Activated CD4-positive, CD25-positive, alpha-beta regulatory T cell (primary cell): ENCODE measurements at places on chromosomes 1 and 21.

- DNase-seq, result no peak
Measured at GRCh38 chr1:198833706-198834503, 195.1 kb downstream of the PTPRC start.

GRCh38 chr21:36504067-36505058 lies 24.4 kb upstream of the CLDN14 start:
- DNase-seq, result no peak

- no peak for DNase-seq
Measured at GRCh38 chr1:194062962-194063361, 876.5 kb upstream of the B3GALT2 start.

DNA sequence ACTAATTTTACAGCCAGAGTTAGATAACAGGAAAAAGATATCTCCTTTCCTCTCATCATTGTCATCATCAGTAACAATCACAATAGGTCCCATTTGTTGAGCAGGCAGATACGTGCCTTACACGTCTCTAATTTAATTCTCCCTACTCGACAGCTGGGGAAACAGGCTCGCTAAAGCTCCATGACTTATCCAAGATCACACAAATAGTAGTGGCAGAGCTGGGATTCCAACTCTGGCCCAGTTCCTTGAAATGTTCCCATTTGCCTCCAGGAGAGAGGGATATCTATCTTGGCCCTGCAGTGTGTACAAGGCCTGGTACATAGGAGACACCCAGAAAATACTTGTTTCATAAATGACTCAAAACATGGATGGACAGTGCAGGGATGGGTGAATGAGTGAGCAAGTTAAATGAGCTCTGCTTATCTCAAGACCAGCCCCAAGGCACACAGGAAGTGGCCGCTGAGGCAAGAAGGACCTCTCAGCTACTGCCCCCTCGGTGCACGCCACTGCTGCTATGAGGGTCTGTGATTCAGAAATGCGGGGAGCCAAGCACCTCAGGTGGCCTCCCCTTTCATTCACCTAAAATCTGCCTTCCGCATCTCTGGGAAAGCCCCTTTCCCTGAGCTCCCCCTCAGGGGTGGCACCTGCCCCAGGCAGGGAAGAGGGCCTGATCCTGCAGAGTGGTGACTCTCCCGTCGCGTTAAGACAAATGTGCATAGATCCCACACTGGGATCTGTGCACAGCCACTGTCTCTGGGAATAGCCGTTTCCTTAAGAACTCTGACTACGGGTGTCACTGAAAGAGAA lies 3.6 kb downstream of the KCNN3 start:
- no peak for DNase-seq

- peak; percentile 64 for DNase-seq
Measured at GRCh38 chr1:152052606-152053005, 15.8 kb upstream of the S100A11 start.

DNA sequence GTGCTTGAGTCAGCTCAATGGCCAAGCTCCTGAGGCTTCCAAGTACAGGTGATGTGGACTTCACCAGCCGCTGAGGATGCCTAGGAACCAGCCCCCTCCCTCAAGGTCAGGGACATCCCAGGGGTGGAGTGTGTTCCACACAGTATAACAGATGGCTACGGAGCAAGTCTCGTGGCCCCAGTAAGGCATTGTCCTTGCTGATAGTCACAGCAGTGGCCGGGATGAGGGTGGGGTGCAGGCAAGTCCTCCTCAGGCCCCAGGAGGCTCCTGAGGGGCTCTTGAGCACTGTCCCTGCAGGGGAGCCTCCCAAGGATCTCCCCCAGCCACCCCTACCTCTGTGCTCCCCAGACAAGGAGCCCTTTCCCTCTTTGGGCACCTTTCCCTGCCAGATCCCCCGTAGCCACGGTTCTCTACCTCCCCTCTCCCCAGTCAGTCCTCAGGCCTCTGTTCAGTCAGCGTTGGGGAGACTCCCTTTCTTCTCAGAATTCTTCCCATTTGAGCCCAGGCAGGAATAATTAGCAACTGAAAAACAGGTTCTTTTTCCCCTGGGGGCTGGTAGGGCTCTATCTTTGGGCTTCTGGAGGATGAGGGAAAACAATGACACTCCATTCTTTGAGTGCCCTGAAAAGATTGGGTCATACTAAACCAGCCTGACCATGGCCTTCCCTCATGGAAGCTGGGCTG lies 7.1 kb upstream of the THEM5 start:
- no peak for DNase-seq

- no peak for DNase-seq
Measured at GRCh38 chr21:44253832-44254710, 7.6 kb downstream of the DNMT3L start.

GRCh38 chr1:7026169-7026568 lies 240.9 kb downstream of the CAMTA1 start:
- DNase-seq, result no peak

DNA sequence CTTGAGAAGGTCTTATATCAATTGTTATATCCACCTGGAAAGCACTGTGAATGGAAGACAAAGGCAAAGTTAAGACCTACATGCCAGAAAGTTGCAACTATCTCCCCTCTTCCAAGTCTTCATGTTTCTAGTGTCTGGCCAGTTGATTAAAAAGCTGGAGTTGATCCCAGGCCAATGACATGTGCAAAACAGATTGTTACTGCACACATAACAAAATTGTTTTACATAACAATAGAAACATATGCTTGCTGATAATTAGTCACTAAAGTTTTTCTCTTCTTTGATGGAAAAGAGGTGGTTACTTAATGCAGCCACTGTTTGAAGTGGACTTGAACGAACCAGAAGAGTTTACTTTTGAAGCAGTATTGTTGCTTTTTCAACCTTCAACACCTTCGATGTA lies 158.2 kb downstream of the TGFBR3 start:
- no peak for DNase-seq

DNA sequence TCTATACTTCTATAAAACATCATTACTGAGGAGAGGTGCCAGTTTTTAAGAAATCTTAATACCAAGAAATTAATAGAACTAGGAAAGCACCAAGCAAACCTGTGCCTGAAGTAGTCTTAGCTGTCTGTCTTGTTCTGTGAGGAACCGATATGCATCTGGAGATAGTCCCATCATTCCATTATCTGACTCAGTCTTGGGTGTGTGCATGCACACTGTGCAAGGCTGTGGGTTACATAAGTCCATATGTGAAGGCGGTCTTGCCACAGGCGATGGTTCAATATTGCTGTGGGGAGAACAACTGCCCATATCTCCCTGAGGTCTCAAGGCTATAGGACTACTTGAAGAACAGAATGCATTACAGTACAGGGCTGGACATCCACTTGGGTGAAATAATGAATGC lies 33.8 kb downstream of the STIL start:
- DNase-seq, result no peak

DNA sequence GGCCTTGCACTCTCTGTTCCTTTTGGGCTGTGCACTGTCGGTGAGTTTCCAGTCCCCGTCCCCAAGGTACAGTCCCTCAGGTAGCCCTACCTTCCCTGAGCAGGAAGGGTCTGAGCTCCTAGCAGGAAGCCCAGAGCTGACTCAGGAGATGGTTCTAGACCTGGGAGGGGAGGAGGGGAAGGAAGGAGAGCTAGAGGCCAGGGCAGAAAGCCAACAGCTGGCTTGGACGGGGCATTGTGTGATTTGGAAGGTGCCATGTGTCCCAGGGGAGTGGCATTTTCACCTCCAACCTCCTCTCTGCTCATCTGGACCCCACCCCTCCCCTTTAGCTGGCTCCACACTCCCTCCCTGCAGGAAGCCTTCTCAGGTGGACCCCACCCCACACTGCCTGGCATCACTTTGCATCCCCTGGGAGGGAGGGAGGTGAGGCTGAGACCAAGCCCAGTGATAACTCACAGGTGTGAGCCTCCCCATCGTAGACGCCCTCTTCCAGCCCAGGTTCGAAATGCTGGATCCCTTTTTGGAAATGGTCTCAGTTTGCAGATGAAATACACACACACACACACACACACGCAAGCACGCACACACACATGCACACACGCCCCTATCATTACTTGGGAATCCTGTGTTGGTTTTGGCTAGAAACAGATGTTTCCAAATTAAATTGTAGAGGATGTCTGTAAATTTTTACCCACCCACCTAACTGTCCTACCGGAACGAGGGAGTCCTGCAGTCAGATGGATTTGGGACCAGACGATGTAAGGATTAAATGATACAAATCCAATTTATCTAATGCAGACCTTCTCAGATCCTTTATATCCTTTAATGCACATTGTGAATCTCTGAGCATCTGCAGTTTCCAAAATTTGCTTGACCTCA lies 19.7 kb upstream of the IFNLR1 start:
- no peak for DNase-seq

GRCh38 chr1:2186901-2187300 lies 7.7 kb downstream of the FAAP20 start:
- DNase-seq, result no peak

GRCh38 chr21:45267390-45267760 lies 20.3 kb downstream of the POFUT2 start:
- DNase-seq, result no peak

GRCh38 chr1:151711044-151711800 lies 5.4 kb downstream of the CELF3 start:
- DNase-seq, result no peak

DNA sequence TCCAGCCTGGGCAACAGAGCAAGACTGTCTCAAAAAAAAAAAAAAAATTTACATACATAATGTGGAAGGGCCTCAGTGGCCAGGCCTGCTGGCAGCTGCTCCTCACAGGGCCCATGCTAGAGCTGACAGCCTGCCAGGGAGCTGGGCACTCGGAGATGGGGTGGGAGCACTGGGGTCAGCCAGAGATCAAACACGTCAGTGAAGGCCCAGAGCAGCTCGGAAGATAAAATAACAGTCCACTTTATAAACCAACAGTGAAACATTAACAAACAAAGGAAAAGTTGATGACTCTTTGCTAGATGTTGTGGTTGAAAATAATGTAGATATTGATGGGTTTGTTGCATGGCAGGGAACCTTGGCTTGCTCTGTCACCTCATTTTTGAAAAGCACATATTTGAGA lies 42.7 kb downstream of the ATP5PF start:
- no peak for DNase-seq

GRCh38 chr1:33640114-33640660 lies 167.7 kb downstream of the ZSCAN20 start:
- no peak for DNase-seq

DNA sequence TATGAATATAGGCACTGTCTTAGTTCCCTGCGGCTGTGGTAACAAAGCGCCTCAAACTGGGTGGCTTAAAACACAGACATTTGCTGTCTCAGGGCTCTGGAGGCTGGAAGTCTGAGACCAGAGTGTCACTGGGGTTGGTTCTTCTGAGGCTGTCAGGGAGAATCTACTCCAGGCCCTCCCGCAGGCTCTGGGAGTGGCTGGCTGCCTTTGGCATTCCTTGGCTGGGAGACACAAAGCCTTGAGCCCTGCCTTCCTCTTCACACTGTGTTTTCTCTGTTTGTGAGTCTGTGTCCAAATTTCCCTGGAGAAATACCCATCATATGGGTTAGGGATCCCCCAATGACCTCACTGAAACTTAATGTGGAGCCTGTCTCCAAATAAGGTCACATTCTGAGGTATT lies 38.5 kb downstream of the B3GALT5 start:
- DNase-seq, result no peak

DNA sequence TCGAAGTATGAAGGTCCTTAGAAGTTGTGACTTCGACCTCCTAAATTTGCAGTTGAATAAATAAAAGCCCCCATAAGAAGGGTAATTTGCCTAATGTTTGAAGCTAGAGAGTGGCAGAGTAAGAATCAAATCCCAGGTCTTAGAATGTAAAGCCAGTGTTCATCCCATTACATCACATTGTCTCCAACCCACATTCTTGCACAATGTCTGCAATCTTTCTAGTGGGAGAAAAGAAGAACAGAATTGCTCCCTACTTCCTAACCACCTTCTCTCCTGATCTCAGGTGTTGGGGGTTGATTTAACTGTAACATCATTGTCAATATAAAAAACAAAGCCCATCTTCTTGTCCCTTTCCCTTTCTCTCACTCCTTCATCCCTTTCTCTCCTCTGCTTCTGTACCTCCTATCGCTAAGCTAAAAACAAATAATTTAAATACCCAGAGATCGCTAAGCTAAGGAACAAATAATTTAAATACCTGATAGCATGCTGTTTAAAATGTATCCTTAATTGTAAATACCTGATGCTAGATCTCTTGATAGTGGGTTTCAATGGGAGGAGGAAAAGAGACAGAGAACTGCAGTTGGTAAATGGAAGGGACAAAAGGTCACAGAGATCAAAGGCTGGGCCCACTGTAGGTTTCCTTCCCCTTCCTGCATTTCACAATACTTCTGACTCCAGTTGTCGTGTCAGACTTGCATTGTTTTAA lies 32.1 kb upstream of the CCDC190 start:
- DNase-seq, result no peak

GRCh38 chr21:32257962-32258785 lies 20.7 kb downstream of the MIS18A start:
- no peak for DNase-seq

DNA sequence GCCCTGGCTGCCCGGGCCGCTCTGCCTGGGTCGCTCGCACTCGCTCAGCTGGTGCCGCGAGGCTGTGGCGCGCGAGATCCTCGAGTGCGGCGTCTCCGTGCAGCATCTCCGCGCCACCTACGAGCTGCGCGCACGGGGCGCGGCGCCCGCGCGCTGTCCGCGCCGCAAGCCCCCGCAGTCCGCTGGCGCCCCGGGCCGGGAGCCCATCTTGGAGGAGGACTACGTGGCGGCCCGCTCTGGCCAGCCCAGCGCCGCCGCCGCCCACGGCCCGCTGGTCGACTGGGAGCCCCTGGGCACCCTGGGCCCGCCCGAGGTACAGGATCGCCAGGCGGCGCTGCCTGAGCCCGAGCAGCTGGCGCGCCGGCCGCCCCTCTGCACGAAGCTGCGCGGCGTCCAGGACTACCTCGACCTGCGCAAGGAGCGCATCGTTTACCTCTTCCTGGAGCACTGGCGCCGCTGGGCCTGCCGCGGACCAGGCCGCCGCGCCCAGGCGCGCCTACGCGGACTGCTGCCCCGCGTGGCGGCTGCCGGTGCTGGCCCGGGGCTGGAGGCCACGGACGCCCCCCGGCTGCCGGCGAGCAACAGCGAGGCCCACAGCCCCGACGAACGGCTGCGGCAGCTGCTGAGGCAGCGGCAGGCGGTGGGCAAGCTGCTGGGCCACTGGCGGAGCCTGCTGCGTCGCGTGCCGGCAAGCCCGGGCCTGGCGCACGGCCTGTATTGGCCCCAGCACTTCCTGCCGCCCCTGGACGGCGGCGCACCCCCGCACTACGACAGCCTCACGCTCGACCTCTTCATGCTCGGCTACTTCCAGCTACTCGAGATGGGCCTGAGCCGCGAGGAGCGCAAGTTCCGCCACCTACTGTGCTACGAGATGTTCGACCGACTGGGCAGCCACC lies 10.9 kb downstream of the TNFRSF25 start:
- no peak for DNase-seq

- no peak for DNase-seq
Measured at GRCh38 chr1:237341391-237341790, 299.4 kb downstream of the RYR2 start.

GRCh38 chr21:15121655-15122120 lies 56.9 kb upstream of the NRIP1 start:
- no peak for DNase-seq
